ENCODE measurements at places on chromosomes 5 and 9.

GRCh38 chr5:134409321-134409720 is 2.4 kb downstream of the CDKN2AIPNL start:
- no peak for DNase-seq

DNA sequence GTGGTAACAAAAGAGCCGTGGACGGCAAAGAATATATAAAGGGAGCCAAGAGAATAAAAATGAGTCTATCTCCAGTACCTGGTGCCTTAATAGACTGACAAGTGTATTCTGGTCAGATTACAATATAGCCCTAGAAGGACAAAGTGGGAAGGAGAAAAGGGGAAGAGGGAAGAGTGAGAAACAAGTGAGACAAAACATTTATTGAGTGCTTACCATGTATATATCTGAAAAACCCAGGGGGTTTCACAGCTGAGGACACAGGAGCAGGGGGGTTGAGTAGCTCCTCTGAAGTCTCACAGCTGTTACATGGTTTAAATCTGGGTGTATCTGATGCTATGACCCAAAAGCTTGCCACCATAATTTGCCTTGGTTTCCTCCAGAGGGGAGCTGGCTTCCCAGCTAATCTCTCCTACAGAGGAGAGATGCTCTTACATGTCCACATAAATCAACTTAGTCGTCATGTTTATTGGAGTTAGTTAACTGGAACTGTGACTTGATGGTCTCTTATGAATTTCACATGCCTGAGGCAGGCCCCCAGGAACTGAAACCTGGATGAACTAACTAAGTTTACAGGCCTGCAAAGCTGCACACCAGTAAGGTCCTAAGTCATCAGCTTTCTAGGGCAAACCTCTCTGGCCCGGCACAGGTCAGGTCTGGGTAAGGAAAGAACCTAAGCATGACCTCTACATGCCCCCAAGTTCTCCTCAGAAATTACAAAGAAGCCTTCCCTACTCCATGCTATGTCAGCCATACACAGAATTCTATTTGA is 15.5 kb downstream of the SIL1 start:
- no peak for DNase-seq

DNA sequence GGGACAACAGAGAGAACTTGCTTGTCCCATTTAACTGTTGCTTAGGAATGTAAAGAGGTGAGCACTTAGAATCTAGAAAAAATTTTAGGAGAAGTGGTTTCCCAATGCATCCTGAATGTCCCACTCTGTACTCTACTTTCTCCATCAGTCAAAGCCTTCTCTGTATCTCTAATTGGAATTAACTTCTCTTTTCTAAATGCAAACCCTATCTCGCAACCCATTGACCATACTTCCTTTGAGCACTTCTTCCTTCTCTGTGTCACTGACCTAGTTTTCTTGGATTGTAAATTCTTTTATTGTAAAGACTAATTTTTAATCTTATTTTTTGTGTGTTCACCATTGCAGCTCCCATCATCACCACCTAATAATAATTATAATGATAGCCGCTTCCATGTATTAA is 33.3 kb downstream of the ADRB2 start:
- no peak for DNase-seq

- no peak for DNase-seq
These were observed 347.2 kb downstream of the DMAC1 start for GRCh38 chr9:7452378-7452777.

DNA sequence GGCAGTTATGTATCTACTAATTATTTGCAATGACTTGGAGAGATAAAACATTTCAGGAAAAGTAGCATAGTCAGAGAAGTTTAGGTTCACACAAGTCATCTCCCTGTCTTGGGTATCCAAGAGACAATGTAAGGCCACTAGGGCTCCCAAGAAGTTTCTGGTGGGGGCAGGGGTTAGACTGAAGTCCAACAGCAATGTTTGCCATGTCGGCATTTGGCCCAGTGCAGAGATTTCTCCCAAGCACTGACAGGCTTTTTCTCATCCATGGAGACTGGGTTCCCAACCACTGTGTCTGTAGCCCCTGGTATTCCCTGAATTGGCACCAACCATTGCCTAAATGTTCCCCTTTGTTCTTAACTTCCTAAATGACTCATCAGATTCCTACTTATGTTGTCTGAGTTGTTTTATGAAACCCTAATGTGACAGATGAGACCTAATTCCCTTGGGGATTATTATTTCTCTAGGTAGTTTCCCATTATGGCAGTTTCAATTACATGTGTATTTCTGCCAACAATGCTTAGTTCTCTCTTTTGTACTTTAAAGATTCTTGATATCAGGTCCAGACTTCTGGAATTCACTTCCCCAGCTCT is 103.6 kb upstream of the EGFLAM start:
- DNase-seq, result no peak

DNA sequence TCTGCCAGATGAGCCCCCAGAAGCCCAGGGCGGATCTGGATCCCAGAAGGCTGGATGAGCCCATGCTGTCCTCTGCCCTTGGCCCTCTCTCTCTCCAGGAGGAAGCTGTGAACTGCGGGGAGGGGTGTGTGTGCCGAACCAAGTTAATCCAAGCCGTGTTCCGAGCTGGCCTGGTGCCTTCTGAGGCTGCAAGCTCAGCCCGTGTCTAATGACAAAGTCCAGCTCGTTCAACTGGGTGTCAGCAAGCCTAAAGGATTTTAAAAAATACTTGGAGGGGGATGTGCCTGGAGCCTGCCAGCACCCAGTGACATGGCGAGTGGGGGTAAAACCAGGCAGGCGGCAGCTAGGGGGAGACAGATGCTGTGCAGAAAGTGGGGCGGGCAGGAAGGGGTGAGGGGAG is 8.0 kb downstream of the STC2 start:
- DNase-seq, result no peak

DNA sequence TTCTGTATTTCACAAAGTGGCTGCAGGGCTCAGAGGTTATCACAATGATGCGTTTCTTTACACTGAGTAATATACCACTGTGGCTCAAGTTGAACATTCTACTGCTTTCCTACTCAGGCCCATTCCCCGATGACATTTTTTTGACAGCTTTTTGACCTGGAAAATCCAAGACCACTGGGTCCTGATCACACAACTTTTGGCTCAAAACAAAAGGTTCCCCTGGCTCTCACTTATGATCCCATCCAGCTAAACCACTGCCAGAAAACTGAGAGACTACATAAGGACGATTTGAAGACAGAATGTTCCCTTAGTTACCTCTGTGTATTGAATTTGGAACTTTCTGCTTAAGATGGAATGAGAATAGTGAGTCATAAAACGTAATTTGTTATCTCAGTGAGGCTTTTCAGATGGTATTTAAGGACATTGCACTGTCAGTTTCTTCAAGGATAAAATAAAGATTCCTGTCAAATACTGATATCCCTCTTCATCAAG is 78.0 kb upstream of the FBXL7 start:
- DNase-seq, result no peak

GRCh38 chr5:140174465-140175366 is at the start of gene CYSTM1:
CYSTM1 (plus strand) TSS chr5:140175188; CDS start chr5:140194466, 19,278 bp downstream.
- peak; percentile 96 for DNase-seq

GRCh38 chr9:120872791-120873502 is 4.0 kb downstream of the PHF19 start:
- DNase-seq, result no peak

DNA sequence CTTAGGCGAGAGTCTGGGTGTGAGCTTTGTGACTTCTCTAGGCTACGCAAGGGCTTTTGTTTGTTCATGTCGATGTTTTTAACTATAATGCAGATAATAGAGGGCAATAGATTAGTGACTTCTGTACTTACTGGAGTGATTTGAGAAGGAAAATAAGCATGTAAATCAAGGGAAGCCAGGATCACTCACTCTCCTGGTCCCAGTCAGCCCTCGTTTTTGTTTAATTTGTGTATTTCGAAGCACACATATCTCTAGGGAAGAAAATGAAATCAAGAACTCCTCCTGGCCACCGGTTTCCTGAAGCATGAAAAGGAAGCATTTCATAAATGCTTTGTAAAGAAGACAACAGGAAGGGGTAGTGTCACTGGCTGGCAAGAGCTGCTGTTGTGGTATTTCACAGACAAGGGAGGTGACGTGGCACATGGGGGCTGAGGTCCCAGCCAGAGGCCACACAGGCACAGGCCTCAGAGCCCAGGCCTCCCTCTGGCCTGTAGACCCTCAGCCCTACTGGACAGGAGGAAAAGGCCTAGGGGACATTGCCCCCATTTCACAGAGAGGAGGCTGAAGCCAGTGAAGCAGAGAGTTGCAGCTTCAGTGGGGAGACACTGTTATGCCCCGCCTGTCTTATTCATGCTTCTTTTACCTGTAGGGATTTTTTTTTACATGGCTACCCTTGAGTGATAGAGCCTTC is 34.1 kb downstream of the IRF1 start:
- no peak for DNase-seq
